ENCODE measurements at places on chromosomes 12 and 14. TPM values are rescaled to one million over a fixed set of nuclear protein-coding genes. Genes with fewer than 3 reads are reported as not detected.

The FAM181A gene
- total RNA-seq, result not detected

The DLK1 gene
- 52.3 TPM for total RNA-seq

The RPL10L gene
- not detected for total RNA-seq

The MYO1H gene
- total RNA-seq, result 0.16 TPM

The MAP3K9 gene
- 1.7 TPM for total RNA-seq

The ANKRD33 gene
- total RNA-seq, result not detected

The RERG gene
- 4.0 TPM for total RNA-seq

The SYNDIG1L gene
- total RNA-seq, result not detected

The CLECL1 gene
- total RNA-seq, result 0.76 TPM

The TEDC1 gene
- total RNA-seq, result 6.4 TPM

The SLC6A15 gene
- not detected for total RNA-seq

The IQSEC3 gene
- 2.3 TPM for total RNA-seq

DNA sequence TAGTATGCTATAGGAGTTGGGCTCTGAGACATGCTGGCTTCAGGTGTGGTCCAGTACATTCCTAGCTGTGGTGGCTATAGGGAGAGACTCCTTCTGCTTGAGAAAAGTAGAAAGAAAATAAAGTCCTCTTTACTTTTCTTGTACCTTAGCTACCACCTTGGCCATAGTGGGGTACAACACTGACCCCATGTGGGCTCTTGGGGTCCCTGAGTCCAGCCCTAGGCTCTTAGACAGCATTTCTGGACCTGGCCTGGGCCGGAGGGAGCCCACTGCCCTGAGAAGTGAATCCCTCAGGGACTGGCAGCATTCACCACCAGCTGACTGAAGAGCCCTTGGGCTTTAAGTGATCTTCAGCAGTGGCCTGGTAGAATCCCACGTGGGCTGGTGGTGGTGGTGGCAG, 143.1 kb downstream of the SYT10 start:
- no peak for DNase-seq

DNA sequence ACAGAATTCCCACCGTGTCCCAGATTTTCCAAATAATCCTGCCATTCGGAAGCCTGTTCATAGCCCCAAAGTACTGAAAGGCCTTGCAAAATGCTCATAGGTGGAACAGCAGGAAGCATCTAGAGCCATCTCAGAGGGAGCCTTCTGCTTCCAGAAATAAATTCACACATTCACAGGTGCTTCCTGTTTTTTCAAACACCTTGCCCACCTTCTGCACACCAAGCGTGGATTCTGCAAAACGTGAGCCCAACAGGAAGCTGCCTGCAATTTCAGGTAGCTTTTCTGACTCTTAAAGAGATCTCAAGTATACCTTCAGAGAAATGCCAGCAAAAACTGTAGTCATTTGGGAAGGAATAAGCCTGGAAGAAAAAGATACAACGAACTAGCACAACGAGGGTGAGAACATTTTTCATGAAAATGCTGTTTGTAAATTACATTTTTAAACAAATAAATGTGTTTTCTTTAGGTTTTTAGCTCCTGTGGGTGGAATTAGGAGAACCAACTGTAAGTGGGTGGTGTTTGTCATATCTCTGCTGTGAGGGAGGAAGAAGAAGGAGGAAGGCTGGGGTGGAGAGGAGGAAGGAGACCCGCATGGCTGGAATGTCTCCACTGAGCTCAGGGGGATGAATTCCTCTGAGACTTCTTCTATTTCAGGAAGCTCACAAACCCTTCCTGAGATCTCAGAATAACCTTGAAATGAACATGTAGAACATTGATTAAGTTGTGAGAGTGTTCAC, at the start of gene IFNG-AS1:
TSS of gene IFNG-AS1 (plus strand) at position 264 of the 737 bp plus-strand sequence.
- DNase-seq, result no peak

GRCh38 chr14:71467361-71467811, 464.8 kb upstream of the RGS6 start:
- no peak for DNase-seq

DNA sequence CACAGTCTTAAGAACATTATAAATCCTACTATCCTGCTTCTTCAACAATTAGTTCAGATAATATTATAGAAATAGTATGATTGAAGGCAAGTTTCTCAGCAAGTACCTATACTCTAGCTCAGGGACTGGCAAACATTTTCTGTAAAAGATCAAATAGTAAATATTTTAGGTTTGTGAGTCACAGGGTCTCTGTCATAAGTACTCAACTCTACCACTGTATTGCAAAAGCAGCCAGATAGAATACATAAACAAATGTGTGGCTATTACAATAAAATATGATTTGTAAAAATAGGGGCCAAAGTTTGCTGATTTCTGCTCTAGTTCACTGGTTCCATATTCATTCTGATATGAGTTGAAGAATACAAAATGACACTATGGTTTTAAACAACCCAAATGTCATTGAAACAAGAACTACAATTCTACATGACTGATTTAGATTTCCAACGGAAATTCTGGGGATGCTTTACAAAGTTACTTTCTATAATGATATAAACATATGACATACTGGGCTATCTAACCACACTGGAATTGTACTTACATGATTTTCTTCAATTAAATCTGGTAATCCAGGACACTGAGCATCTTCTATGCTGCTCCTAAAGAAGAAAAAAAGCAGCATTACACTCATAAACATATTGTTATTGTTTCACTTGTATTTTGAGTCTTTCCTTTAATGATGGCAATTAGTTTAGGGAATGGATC, 23.2 kb downstream of the LGALS3 start:
- DNase-seq, result no peak

GRCh38 chr12:55039395-55040354, 19.9 kb downstream of the NEUROD4 start:
- no peak for DNase-seq

DNA sequence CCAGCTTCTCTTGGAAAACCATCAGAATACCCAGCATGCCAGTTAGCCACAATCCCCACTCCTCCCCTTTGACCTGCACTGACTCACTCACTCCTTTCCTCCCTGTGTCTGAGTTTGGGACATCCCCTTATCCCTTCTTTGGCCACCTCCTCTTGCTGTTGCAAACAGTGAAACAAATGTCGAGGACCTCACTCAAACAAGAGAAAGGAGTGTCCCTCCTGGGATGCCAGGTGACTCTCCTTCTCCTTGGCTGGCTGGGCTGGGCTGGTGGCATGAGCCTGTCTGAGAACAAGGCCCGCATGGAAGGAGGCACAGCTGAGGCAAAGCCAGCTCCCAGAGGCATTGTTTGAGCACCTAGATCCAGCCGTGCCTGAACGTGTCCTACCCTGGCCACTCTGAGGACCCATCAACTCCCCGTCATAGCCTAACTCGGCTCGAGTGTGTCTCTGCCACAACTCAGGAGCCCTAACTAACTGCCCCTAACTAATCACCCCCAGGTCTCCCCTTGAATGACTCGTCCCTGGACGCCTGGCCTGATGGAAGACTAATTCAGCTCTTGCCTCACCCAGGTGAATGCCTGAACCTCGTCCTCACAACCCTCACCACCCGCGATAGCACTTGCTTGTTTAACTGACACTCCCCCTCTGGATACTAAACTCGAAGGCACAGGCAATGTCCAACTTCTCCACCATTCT, 43.0 kb downstream of the NCOR2 start:
- DNase-seq, result no peak

DNA sequence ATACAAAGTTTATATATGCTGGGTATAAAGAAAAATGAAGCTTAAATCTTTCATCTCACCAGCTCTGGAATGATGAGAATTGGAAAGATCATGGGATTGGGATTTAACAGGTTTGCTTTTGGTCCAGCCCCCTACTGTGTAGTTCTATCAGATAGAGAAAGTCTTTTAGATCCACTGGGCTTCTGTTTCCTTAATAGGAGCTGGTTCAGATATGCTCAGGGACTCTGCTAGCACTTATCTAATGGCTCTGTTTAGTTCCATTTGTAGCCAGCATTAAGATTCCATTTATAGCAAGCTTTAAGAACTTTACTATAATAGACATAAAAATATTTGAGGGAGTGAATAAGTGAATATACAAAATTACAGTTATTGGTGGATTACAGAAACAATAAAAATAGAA, 42.6 kb downstream of the UTP20 start:
- DNase-seq, result no peak

GRCh38 chr12:11745113-11745512, 95.6 kb downstream of the ETV6 start:
- no peak for DNase-seq

- DNase-seq, result no peak
Measured at GRCh38 chr12:19316425-19316824, 122.9 kb upstream of the AEBP2 start.

- no peak for DNase-seq
Measured at GRCh38 chr12:88615490-88615889, 35.2 kb upstream of the KITLG start.

DNA sequence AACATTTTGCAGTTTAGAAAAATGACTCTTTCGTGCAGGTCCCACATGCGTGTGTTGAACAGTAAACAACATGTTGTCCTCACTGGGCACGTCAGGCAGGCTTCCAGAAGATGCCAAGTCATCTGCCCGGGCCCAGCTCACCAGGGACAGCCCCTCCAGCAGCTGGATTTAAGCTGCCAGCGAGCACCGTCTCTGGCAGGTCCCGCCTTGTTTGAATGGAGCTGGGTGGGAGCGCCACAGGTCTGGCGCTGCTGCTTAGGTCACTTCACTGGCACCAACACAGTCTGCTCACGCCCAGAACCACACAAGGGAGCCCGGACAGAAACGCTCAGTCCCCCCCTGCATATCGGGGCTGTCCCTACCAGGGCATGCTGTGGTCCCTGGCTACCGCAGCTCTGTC, 33.1 kb upstream of the MMP17 start:
- DNase-seq, result no peak

DNA sequence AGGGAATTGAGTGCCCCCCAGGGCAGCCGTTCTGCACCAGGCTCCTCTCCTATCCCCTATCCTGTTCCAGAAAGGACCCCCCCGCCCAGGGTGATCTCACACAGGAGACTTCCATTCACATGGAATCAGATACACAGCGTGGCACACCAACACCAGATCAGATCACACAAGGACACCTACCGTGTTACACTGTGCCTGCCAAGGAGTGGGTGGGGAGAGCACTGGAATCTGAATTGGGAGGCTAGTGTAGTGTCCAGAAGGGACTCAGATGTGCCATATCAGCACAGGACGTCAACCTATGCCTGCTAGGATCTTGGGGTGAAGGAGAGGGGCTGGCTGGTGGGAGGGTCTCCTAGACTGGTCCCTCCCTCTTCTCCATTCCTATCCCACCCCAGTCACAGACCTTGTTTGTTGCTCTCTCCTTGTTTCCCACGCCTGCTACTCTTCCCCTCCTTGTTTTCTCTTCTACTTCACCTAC, 2.3 kb downstream of the PTMS start:
- no peak for DNase-seq

GRCh38 chr14:24813089-24813815, 179.3 kb upstream of the GZMB start:
- DNase-seq, result no peak

GRCh38 chr12:42296503-42297109, 29.3 kb downstream of the ZCRB1 start:
- no peak for DNase-seq

GRCh38 chr12:64065881-64066451, 156.1 kb downstream of the KICS2 start:
- DNase-seq, result no peak

GRCh38 chr12:95231190-95231589, 13.6 kb downstream of the VEZT start:
- DNase-seq, result no peak

GRCh38 chr12:102462795-102463465, 17.4 kb downstream of the IGF1 start:
- no peak for DNase-seq

DNA sequence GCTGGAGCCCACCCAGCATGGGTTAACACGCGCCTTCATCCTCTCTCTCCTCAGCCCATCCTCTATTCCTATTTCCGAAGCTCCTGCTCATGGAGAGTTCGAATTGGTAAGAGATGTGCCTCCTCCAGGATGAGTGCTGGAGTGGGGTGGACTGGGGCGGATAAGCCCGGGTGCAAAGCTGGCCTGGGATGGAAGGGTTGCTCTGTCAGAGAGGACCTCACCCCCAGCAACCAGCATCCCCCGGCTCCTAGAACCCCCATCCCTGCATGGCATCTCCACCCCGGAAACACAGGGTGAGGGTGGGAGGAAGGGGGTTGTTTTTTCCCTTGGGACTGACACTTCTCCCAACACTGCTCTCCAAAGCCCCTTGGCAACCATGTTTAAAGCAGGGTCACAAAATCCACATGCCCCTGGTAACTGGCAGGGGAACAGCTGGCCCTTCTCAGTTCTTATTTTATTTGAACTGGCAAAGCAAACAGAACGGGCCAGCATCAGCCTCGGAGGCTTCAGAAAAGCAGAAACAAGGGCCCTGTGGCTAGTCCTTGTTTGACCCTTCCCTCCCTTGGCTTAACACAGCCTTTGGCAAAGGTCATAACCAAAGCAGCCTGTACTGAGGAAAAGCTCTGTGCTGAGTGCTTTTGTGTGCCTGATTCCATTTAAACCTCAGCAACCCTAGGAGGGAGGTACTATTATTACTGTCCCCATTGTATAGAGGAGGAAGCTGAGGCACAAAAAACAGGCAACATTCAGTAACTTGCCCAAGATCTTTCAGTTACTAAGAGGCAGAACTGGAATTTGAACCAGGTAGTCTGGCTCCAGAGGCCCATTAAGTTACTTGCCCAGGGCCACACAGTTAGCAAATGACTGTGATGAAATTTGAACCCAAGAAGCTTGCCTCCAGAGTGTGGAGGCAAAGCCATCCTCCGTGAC, 4.2 kb downstream of the GSTZ1 start:
- DNase-seq, result no peak

- no peak for DNase-seq
Measured at GRCh38 chr12:76250256-76250655, 98.0 kb downstream of the BBS10 start.

GRCh38 chr12:118827606-118828005, 153.7 kb upstream of the SRRM4 start:
- no peak for DNase-seq

- no peak for DNase-seq
Measured at GRCh38 chr14:93160353-93160801, 24.3 kb downstream of the MOAP1 start.
